A549 treated with GW870086 at 1 μM for 4 hours (cell line): ENCODE measurements at places on chromosomes 1 and 21. TPM values are rescaled to one million over a fixed set of nuclear protein-coding genes. Genes with fewer than 3 reads are reported as not detected.

EXTL1 gene
- 0.08 TPM in 1 of 5 replicates, not detected in the others for total RNA-seq

CSF3R gene
- total RNA-seq = not detected in 5 replicates

TAS1R1 gene
- not detected in 5 replicates for total RNA-seq

ARTN gene
- 0.09 to 0.32 TPM (median 0.18 TPM) in 5 replicates for total RNA-seq

APOBEC4 gene
- total RNA-seq = not detected in 5 replicates

HTR6 gene
- 0.07 to 0.14 TPM (median 0.14 TPM) in 5 replicates for total RNA-seq

OR2G6 gene
- not detected in 5 replicates for total RNA-seq

KCNE1 gene
- not detected in 5 replicates for total RNA-seq

TINAGL1 gene
- 0.29 to 1.4 TPM (median 0.77 TPM) in 5 replicates for total RNA-seq

LMX1A gene
- not detected in 5 replicates for total RNA-seq

OXCT2 gene
- 0.49 to 0.97 TPM (median 0.63 TPM) in 5 replicates for total RNA-seq

CELA2B gene
- total RNA-seq = 0.22 TPM in 1 of 5 replicates, not detected in the others

PIK3R3 gene
- total RNA-seq = 1.0 to 1.3 TPM (median 1.1 TPM) in 5 replicates

PSMA5 gene
- total RNA-seq = 107 to 114 TPM (median 110 TPM) in 5 replicates

TMPRSS2 gene
- total RNA-seq = 0.05 to 0.17 TPM (median 0.10 TPM) in 4 of 5 replicates, not detected in the other

VWA5B1 gene
- total RNA-seq = not detected in 5 replicates

LCE1A gene
- not detected in 5 replicates for total RNA-seq

MATN1 gene
- 0.05 to 0.17 TPM (median 0.14 TPM) in 4 of 5 replicates, not detected in the other for total RNA-seq

SYT11 gene
- 1.0 to 1.3 TPM (median 1.1 TPM) in 5 replicates for total RNA-seq

BSDC1 gene
- total RNA-seq = 17.8 to 20.3 TPM (median 19.8 TPM) in 5 replicates

FTCD gene
- 0.09 TPM in 1 of 5 replicates, not detected in the others for total RNA-seq

LMOD1 gene
- total RNA-seq = not detected in 5 replicates

APCS gene
- total RNA-seq = not detected in 5 replicates

PLXNA2 gene
- 2.0 to 2.6 TPM (median 2.2 TPM) in 5 replicates for total RNA-seq

AMPD1 gene
- not detected in 5 replicates for total RNA-seq

TNFSF4 gene
- 0.06 to 0.09 TPM (median 0.09 TPM) in 4 of 5 replicates, not detected in the other for total RNA-seq

SHE gene
- total RNA-seq = 0.16 to 0.29 TPM (median 0.20 TPM) in 5 replicates

PAQR6 gene
- 2.4 to 5.5 TPM (median 3.3 TPM) in 5 replicates for total RNA-seq

KANK4 gene
- 0.26 to 0.74 TPM (median 0.64 TPM) in 5 replicates for total RNA-seq

LRRC7 gene
- total RNA-seq = not detected in 5 replicates

SPRR1B gene
- total RNA-seq = not detected in 5 replicates

HOOK1 gene
- 0.09 to 0.38 TPM (median 0.22 TPM) in 5 replicates for total RNA-seq

SYTL1 gene
- total RNA-seq = 0.25 to 1.0 TPM (median 0.54 TPM) in 5 replicates

GPR52 gene
- 0.12 TPM in 1 of 5 replicates, not detected in the others for total RNA-seq

CFHR5 gene
- total RNA-seq = not detected in 5 replicates

SLC30A2 gene
- 0.19 to 0.40 TPM (median 0.31 TPM) in 5 replicates for total RNA-seq

HMCN1 gene
- 0.01 to 0.43 TPM (median 0.04 TPM) in 4 of 5 replicates, not detected in the other for total RNA-seq

KIAA1614 gene
- total RNA-seq = 0.55 to 1.5 TPM (median 0.68 TPM) in 5 replicates

FHAD1 gene
- 0.29 to 0.81 TPM (median 0.62 TPM) in 5 replicates for total RNA-seq

WNT4 gene
- total RNA-seq = 0.24 to 0.53 TPM (median 0.29 TPM) in 5 replicates

MANEAL gene
- total RNA-seq = 21.3 to 25.5 TPM (median 24.6 TPM) in 5 replicates

ADGRL4 gene
- total RNA-seq = not detected in 5 replicates

LIN28A gene
- total RNA-seq = 0.03 TPM in 1 of 5 replicates, not detected in the others

NR1I3 gene
- 0.26 TPM in 1 of 5 replicates, not detected in the others for total RNA-seq

PLCH2 gene
- total RNA-seq = 0.17 to 0.53 TPM (median 0.28 TPM) in 5 replicates

CELA3B gene
- not detected in 5 replicates for total RNA-seq

ATP6V1G3 gene
- not detected in 5 replicates for total RNA-seq

VSIG8 gene
- not detected in 5 replicates for total RNA-seq

NFASC gene
- 0.89 to 1.5 TPM (median 1.1 TPM) in 5 replicates for total RNA-seq

CR1L gene
- not detected in 5 replicates for total RNA-seq

THAP3 gene
- total RNA-seq = 15.2 to 17.5 TPM (median 16.9 TPM) in 5 replicates

XKR8 gene
- total RNA-seq = 4.4 to 6.1 TPM (median 5.5 TPM) in 5 replicates

A3GALT2 gene
- total RNA-seq = not detected in 5 replicates

CASQ2 gene
- total RNA-seq = 0.06 TPM in 1 of 5 replicates, not detected in the others

PGM1 gene
- 32.8 to 39.0 TPM (median 37.3 TPM) in 5 replicates for total RNA-seq

BSND gene
- total RNA-seq = not detected in 5 replicates

LCE1B gene
- total RNA-seq = not detected in 5 replicates
